ENCODE measurements at places on chromosomes 5 and 9. TPM values are rescaled to one million over a fixed set of nuclear protein-coding genes. Genes with fewer than 3 reads are reported as not detected.

Gene PTTG1
- total RNA-seq = 34.5 TPM

Gene TAF11L10
- not detected for total RNA-seq

Gene IGFBPL1
- total RNA-seq = 26.7 TPM

Gene ROPN1L
- 2.0 TPM for total RNA-seq
